IgD-negative memory B cell (primary cell): ENCODE measurements at places on chromosomes 7 and 10. TPM values are rescaled to one million over a fixed set of nuclear protein-coding genes. Genes with fewer than 3 reads are reported as not detected.

IDI2 gene
- not detected for polyA plus RNA-seq

OGDHL gene
- polyA plus RNA-seq: not detected

HOXA2 gene
- not detected for polyA plus RNA-seq

PNLIPRP3 gene
- polyA plus RNA-seq: not detected

CPEB3 gene
- polyA plus RNA-seq: 2.5 TPM

GRM8 gene
- polyA plus RNA-seq: not detected

TMEM176B gene
- 2.4 TPM for polyA plus RNA-seq

SNCG gene
- not detected for polyA plus RNA-seq

EBF3 gene
- polyA plus RNA-seq: not detected

OR6V1 gene
- polyA plus RNA-seq: not detected

GPER1 gene
- 0.66 TPM for polyA plus RNA-seq

TACC2 gene
- polyA plus RNA-seq: not detected

FAM25G gene
- not detected for polyA plus RNA-seq

EDRF1 gene
- polyA plus RNA-seq: 12.8 TPM

CPXM2 gene
- not detected for polyA plus RNA-seq

BMPER gene
- not detected for polyA plus RNA-seq

AQP1 gene
- not detected for polyA plus RNA-seq

AFAP1L2 gene
- polyA plus RNA-seq: 3.0 TPM

MEOX2 gene
- polyA plus RNA-seq: not detected

HMX3 gene
- not detected for polyA plus RNA-seq

KCNIP2 gene
- 14.5 TPM for polyA plus RNA-seq

PPP1R9A gene
- 2.2 TPM for polyA plus RNA-seq

EPHB4 gene
- polyA plus RNA-seq: not detected
